ENCODE measurements at places on chromosomes 16 and 17.

DNA sequence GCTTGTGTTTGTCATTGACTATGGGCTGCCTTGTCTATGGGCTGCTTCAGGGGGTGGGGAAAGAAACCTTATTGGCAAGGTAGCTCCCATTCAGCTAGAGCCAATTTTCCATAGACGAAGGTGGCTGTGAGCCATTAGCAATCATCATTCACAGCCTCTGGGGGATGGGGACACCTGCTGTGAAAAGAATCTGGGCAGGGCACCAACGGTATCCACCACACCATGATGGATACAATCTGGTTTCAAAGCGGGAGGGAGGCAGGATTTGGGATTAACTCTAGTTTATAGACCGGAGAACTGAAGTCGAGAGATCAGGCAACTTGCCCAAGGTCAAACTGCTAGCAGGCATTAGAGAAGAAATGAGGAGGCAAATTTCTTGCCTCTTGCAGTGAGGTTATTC, 182.3 kb downstream of the SHISA9 start:
- DNase-seq, result no peak

DNA sequence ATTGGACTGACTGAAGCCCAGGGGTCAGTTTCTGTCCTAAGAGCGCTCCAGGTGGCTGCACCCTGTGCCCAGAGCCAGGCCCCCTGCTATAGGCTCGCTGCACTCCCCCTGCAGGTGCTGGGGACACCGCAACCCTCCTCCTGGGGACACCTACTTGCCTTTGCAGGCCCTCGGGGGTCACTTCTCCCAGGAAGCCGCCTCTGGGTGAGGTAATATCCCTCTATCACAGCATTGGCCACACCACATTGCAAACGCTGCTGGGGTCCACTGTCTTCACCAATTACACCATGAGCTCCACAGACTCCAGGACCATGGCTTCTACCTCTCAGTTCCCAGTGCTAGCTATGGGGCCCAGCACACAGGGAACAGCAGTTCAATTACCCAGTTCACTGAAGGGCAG, 14.9 kb downstream of the USP36 start:
- no peak for DNase-seq

GRCh38 chr17:36591434-36592315, at the start of gene DHRS11:
Gene DHRS11 (plus strand): TSS chr17:36591879. CDS start chr17:36592010, 131 bp downstream.
- peak; percentile 71 for DNase-seq

DNA sequence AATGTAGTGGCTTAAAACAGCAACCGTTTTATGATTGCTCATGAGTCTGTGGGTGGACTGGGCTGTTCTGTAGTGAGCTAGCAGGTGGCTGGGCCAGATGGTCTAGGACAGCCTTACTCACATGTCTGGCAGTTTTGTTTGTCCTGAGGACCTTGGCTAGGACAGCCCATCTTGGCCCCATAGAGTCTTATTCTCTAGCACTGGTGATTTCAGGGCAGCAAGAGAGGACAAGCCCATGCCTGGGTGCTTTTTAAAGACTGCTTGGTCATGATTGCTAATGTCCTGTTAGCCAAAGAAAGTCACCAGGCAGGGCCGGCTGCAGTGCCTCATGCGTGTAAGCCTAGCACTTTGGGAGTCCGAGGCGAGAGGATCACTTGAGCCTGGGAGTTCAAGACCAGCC, 139.8 kb downstream of the KATNIP start:
- DNase-seq, result no peak

- DNase-seq, result no peak
Observed at GRCh38 chr17:68711858-68712257, 110.7 kb upstream of the FAM20A start.

DNA sequence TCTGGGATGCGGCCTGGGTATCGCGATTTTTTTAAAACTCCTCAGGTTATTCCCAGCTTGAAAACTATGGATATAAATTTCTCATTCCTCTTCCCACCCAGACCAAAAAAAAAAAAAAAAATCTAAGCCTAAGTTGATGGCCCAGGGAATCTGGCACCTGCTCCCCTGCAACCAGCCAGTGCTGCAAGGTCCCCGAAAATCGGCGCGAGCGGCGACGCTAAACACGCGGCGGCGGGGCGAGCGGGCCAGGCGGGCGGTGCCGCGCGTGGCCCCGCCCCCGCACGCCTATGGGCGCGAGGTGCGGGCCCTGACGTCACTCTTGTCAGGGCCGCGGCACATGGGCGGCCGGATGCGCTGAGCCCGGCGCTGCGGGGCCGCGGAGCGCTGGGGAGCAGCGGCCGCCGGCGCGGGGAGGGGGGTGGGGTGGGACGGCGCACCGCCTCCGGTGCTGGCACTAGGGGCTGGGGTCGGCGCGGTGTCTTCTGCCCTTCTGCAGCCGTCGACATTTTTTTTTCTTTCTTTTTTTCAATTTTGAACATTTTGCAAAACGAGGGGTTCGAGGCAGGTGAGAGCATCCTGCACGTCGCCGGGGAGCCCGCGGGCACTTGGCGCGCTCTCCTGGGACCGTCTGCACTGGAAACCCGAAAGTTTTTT, at the start of gene HLF:
TSS of gene HLF (plus strand) at position 316 of the 654 bp plus-strand sequence. CDS start 525 bp downstream, outside the sequence.
- DNase-seq, result peak; percentile 68

DNA sequence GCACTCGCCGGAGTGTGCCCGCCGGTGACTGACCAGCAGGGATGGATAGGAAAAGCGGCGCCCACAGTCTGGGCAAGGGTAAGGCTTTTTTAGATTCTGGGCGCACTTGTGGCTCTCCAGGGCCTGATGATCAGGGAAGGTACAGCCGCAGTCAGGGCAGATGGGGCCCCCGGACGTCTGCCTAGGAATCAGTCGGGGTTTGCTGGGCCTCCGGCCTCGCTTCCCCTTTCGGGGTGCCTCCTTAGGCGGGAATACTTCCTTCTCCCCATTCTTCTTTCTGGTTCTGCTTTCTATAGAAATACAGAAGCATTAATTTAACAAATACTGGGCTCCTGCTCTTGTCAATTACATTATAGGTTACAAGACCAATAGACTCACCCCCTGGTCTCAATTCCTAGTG, 5.0 kb downstream of the ZNF689 start:
- no peak for DNase-seq

DNA sequence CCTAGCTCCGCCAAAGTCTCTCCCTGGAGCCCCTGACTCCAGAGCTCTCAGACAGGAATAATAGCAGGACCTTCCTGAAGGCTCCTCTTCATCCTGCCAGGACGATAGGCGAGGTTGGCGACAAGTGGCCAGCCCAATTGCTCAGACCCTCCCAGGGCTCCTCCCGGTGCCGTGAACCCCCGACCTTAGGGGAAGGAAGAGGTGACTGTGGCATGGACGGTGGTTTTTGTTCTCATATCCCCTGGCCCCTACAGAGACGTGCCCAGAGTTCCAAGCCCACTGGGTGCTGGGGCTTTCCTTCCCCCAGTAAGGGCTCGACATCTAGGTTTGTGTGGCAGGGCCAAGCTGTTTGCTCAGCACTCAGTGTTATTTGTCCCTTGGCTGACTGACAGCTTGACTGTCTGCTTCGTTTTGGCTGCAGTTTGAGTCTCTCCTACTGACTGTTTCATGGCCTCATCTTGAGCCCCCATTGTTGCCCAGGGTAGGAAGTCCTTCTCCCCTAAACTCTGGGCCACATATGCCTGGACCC, 4.6 kb upstream of the ADCY7 start:
- DNase-seq, result no peak

GRCh38 chr17:2825253-2825970, 29.2 kb downstream of the RAP1GAP2 start:
- no peak for DNase-seq

DNA sequence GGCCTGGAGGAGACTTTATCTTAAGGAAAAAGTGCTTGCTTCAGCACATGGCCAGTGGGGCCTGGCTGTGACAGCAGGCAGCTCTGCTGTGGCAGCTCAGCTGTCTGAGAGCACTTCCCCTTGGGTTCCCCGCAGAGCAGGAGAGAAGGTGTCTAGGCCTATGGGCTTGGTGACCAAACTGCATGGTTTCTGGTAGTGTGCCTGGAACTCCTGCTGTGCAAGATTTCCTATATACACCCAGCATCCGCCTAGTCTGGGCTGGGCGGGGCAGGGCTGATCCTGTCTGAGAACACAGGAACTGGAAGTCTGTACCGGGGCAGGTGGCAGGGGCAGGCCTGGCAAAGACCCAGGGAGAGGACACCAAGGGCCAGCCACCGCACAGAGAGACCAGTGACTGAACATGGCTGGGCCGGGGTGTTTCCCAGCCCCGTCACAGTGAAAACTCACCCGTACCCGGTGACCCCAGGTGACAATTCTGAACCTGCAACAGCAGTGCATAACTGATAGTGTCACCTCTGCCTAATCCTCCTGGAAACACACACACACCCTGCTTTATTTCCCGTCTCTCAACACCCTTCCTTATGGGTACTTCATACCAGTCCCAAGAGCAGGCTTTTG, 39.3 kb downstream of the CHD9 start:
- DNase-seq, result peak; percentile 16

GRCh38 chr17:48406936-48407567, 23.0 kb downstream of the SKAP1 start:
- DNase-seq, result no peak

DNA sequence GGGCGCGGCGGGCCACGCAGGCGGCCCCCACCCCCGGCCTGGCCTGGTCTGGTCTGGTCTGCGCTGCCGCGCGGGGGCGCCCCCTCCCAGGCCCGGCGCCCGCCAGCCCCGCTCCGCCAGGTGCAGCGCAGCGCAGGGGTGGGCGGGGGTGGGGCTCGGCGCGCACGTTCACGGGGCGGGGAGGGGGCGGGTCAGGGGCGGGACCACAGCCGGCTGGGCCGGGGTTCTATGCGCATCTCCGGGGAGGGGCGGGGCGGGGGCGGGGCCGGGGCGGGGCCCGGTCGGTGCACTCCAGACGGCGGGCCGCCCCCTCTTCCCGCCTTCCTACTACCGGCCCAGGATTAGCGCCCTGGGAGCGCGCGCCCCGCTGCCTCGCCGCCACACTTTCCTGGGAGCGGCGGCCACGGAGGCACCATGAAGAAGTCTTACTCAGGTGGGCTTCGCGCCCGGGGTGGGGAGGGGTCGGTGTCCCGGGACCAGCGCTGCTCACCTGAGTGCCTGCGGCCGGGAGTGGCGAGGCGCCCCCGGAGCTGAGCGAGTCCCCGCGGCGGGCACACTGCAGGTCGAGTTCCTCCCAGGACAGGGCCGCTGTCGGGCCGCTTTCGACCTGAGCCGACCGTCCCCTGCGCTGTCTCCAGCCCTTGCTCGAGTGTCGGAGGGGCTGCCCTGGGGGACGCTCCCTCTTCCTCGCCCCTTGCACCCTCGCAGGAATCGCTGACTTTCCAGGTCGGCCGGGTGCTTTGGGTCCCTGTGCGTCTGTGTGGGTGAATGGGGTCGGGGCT, 140.5 kb downstream of the SEC14L1 start:
- DNase-seq, result peak; percentile 72

GRCh38 chr17:13741744-13742143, 140.0 kb upstream of the HS3ST3A1 start:
- no peak for DNase-seq

GRCh38 chr17:9767432-9767991, 23.9 kb downstream of the DHRS7C start:
- no peak for DNase-seq

DNA sequence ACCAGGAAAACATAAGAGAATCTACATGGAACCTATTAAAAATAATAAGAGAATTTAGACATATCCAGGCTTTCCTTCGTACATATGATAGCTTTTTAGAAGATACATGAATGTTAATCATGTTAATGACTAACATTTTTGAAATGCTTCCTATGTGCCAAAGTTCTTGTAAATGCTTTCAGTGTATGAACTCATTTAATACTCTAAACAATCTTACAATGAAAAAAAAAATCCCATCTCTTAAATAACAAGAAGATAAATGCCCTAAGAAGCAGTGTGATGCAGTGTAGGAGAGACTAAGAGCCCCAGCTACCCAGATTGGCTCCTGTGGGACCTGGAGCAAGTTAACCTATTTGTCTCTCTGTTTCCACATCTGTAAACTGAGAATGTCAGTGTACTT, 220.4 kb upstream of the MYOCD start:
- no peak for DNase-seq

DNA sequence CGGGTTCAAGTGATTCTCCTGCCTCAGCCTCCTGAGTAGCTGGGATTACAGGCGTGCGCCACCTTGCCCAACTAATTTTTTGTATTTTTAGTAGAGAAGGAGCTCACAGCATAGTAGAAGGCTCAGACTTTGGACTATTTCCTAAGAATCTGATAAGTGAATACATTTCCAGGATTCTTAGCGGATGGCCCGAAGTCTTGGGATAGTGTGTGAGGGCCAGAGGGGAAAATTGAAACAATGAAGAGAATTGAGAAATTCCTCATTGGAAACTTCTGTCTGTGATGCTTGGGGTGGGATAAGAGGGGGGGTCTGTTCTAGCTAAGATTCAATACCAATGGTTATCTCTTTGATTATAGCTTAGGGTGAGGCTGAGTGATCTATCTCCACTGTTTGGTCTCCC, 183.3 kb downstream of the MSI2 start:
- no peak for DNase-seq

DNA sequence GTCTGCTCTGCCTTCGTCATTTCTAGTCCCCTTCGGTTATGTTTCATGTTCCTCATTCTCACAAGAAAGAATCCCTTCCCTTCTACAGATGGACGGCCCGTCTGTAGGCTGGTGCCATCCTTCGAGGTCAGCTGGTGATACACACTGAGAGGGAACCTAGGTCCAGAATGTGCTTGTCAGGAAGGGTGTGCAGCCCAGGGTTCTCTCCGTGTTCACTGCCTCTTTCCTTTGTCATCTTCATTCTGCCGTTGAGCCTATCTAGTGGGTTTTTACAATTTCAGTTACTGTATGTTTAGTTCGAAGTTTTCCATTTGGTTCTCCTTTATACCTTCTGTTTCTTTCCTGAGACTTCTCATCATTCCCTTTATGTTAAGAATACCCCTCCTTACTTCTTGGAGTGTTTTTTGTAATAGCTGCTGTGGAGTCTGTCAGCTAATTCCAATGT, 18.9 kb downstream of the KIAA0513 start:
- DNase-seq, result no peak

DNA sequence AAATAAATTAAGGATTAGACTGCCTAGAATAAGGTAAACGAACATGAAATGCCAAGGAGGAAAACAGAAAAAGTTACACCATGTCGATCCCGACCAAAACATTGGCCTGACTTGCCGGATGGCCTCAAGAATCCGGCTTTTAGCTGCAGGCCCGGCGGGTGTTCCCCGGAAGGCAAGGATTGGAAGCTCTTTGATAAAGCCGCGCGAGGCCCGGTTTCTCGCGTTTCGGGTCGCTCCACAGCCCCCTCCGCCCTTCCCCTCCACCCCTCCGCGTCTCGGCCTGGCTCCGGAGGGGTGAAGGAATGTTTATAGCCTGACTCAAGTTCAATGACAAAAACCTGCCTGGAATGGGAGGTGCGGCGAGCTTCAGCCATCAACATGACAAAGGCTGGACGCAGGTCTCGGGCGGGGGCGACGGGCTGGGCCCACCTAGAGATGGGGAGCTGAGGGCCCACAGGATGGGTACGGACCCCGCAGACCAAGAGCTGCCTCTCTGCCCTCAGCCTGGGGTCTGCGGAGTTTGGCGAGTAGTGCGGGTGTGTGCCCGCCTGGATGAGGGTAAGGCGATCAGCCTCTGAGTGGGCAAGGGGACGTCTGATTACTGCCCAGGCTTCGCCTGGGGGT, 2.6 kb downstream of the PRAC1 start:
- DNase-seq, result no peak

GRCh38 chr16:79069633-79070032, 530.9 kb downstream of the MAF start:
- DNase-seq, result no peak

Data from activated CD4-positive, alpha-beta T cell treated with anti-CD3 and anti-CD28 coated beads for 4 hours (primary cell).